ENCODE measurements at places on chromosomes 4 and X.

DNA sequence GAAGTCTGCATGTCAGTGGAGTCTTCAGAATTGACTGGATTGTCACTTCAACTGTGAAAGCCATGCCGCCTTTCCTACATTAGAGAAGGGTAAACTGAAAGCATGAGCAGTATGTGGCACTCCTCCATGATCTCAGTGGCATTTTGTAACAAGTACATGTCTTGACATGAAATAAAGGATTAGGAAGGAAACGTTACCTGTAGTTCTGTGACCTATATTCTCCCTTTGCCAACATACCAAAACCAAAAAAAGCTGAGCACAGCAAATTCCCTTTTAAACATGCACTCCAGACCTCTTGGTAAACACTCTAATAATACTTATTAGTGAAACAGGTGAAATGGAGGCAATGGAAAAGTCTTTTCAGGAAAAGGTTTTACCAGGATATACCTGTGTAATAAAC is 344.2 kb downstream of the GRIA2 start:
- no peak for DNase-seq

DNA sequence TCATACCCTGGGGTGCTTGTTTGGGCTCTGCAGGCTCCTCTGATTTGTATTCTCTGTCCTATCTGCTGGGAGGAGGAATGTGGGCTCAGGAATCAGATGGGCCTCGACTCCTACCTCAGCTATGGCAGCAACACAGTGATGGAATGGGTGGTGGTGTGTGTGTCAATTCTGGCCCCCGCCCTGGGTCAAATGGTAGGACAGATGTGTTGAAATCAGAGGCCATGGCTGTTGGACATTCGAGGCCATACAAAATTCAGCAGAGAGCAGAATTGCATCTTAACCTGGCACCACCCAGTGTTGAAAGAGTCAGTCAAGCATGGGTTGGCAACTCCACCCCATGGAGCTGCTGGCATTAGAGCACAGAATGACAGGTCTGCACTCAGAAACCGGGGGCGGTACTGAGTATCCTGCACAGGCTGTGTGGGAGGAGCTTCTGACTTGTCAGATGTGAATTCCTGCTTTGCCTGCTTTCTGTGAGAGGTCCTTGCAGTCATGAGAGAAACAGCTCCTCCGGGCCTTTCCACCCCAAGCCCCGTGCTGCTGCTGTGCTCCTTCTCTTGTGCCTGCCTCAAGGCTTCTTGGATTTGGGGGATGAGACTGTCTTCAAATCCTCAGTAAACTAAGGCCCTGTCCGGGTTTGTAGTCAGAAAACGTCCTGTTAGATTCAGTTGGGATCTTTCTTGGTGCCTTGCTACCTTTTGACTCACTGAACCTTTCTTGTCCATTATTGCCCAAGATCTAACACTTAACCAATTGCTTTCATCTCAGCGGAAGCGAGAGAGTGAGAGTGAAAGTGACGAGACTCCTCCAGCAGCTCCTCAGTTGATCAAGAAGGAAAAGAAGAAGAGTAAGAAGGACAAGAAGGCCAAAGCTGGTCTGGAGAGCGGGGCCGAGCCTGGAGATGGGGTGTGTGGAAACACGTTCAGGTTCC is 13.0 kb downstream of the DKC1 start:
- DNase-seq: no peak

DNA sequence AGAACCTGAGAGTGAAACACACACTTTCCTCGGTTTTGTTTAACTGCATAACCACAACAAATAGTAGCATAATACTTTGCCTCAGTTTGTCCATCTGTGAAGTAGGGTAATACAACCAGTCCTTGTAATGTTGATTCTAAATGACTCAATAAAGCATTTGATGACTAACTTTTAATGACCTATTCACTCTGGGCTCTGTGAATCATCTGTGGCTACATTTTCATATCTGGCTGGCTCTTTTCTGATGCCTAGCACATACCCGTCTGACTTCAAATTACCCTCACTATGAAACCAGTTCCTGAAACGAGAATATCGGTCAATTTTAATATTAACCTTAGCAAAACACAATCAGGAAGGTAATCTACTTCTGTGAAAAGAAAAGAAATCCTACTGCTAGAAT is 151.0 kb downstream of the SH2D1A start:
- DNase-seq: no peak

DNA sequence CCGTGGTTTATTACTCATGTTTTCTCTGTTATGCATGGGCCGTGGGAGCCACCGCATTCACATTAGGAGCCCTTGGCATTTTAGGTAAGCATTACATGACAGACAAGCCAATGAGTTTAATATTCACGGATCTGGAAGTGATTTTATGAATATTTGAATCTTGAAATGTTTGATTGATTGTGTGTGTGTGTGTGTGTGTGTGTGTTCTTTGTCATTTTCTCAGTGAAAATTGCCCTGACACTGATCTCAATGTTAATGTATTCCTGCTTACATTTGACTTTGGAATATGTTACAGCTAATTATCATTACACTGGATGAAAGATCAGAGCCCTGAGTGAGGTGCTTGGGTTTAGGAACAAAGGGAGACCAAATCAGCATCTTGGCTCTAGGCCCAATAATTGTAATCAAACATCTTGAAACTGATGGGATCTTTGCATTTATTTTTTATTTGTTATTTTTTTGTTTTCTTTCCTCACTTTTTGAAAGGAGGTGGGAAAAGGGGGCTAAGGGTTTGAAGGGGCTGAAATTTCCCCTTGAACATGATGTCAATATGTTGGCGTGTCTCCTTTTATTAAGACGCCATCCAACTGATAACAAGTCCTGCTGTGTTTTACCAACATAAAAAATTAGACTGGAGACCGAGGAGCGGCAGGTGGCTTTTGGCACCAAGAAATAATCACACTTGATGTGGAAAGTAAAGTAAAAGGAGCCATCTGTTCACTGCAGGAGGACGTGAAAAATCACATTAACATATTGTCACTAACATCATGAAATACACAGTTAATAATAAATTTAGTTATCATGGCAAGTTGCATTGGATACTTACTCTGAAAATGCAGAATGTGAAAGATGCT is 5.2 kb upstream of the GK2 start:
- DNase-seq: no peak

DNA sequence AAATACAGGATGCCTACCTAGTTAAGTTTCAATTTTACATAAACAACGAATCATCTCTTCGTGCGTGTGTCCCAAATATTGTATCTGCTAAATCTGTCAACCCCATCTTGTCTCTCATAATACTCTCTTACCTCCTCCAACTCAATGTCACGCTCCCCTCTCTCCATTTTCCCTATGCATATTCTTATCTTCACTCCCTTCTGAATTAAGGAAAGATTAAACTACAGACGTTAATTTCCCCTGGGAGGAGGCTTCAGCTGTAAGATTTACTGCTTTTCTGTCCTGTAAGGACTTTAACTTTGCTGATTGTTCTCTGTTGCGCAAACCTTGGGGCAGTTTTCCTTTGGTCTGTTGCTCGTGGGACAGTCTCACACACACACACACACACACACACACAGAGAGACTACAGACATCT is 455 bp upstream of the ABCB7 start:
- DNase-seq: no peak

GRCh38 chr4:74367656-74368290 is 2.8 kb downstream of the EREG start:
- DNase-seq: no peak
